ENCODE measurements at places on chromosomes 2 and 18.

- no peak for DNase-seq
These were observed 213.0 kb upstream of the RAB6C start for GRCh38 chr2:129766374-129766993.

GRCh38 chr2:75705921-75706320 is 4.8 kb downstream of the GCFC2 start:
- DNase-seq = no peak

DNA sequence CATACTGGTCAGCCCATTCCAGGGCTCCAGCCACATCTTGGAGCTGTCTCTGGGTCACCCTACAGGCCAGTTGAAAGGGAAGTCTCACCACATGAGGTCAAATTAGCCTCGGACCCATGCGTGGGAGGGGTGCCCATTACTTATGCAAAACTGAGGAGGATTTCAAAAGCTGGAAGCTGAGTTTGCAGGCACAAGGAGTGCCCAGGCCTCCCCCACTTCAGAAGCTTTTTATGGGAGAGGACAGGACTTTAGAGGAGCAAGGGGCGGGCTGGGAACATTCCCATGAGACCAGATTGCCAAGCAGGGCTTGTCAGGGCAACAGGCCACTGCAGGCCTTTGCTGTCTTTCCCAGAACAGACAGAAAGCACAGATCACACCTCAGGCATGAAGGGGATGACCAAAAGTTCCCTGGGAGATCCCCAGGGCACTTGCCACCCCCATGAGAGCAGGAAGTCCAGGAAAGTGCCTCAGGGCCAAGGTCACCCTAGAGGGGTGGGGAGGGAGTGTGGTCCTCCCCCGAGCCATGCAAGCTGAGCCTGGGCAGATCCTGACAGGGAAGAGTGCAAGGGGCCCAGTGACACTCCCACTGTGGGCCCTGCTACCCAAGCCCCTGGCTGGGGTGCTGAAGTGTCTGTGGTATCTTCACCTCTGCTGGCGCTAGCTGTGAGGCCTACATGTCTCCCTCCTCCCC is 267.7 kb downstream of the BCL11A start:
- DNase-seq = no peak

GRCh38 chr2:85017411-85018048 is 46.6 kb downstream of the KCMF1 start:
- DNase-seq = no peak

DNA sequence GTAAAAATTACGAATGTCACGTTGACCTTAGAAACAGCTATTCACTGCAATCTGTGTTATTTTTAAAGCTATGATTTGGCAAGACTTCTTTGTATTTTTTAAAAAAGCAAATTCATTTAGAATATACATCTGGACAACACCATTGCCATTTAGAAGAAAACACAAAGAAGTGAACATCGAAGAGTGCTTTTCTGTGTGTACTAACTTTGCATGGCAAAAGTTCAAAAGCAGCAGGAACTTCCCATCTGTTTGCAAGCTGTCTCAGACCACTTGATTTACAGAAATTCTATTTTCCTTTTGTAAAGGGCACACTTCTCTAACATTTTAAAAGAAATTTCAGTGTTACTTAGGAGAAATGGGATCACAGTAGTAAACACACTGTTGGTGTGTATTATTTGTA is 145.9 kb downstream of the CALCRL start:
- peak; percentile 30 for DNase-seq

- no peak for DNase-seq
These were observed 446.9 kb upstream of the NRP2 start for GRCh38 chr2:205235434-205235833.

- DNase-seq = no peak
These were observed 11.2 kb upstream of the SPRED2 start for GRCh38 chr2:65443509-65444186.

- peak; percentile 91 for DNase-seq
These were observed 60.3 kb upstream of the LMAN1 start for GRCh38 chr18:59419386-59419785.

- DNase-seq = no peak
These were observed 42.9 kb downstream of the ZNF385B start for GRCh38 chr2:179818546-179818945.

DNA sequence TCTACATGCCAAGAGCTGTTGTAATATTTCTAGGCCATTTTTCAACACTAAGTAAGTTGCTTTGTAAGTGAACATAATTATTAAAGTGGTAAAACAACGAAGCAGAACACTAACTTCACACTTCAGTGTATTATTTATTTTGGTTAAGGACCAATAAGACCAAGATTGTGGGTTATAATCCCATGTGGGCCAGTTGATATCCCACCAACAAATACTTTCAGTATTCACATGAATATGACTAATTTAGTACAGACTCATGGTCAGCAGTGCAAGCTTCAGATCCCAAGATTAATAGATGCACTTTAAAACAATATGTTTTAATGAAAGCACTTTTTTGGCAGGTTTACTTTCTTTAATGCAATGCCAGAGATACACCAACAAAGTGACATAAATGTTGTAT is 154.3 kb downstream of the LCLAT1 start:
- no peak for DNase-seq

- DNase-seq = no peak
These were observed 71.1 kb upstream of the GULP1 start for GRCh38 chr2:188220535-188220934.

GRCh38 chr2:143720095-143720664 is 591.0 kb downstream of the ARHGAP15 start:
- DNase-seq = peak; percentile 94

- no peak for DNase-seq
These were observed 19.5 kb downstream of the BCL2 start for GRCh38 chr18:63299837-63300745.

DNA sequence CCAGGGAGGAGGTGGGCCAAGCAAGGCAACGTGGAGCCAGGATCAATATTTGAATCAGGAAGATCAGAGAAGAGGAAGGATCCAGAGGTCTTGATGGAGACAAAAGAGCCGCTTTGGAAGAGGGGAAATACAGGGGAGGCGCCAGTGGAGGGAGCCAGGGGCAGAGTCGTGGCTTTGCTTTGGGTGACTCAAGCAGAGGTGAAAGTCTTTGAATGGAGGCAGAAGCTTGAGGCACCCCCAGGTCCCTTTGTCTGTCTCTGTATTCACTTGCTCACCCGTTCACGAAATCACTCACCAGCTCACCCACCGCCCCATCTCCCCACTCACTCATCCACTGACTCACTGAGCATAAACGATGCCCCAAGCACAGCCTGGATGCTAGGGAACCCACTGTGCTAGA is 134.1 kb downstream of the ACOXL start:
- DNase-seq = no peak

DNA sequence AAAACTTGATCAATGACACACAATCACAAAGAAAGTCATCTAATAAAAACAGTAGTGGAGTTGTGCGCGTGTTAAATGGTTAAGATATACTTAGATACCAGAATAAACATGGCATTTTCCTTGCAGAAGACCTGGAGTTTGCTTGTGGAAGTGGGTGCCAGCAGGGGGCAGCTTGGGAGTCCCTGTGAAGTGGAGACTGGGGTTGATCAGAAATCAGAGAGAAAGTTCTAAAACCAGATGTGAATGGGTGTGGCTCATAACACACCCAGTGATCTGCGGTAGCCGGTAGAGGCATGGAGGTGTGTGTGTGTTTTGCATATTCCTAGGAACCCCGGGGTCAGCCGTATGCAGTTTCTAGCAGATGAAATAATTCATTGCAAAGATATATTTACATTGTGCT is 300.1 kb upstream of the TRIB2 start:
- no peak for DNase-seq
